ENCODE measurements at places on chromosomes 16 and 17. TPM values are rescaled to one million over a fixed set of nuclear protein-coding genes. Genes with fewer than 3 reads are reported as not detected.

TSNAXIP1 gene
- total RNA-seq = 1.2 TPM

DRC7 gene
- total RNA-seq = not detected

DNA sequence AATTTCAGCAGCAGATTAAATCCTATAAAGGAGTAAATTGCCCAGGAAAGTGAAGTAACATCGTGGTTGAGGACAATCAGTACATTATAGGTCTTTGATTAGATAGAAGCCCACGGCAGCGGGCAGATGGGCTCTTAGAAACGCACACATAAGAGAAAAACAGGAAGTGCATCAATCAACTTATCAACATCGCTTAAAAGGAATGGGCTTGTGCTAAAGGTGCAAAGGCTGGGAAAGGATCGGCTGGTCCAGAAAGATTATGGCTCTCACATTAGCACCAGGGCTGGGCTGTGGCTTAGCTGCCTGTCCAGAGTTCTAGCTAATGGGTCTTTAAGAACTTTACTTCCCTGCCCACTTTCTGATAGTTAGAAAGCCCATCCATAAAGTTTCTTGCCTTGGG is 292.0 kb upstream of the TNRC6C start:
- H3K27me3 ChIP-seq = no peaks in the 10 kb centered on the region
- peaks cover 62% of the 10 kb centered on the region for H3K4me1 ChIP-seq
- H3K27ac ChIP-seq = peak overlapping the region; percentile 94
- H3K36me3 ChIP-seq = peaks cover 21% of the 10 kb centered on the region
- no peak for DNase-seq

DNA sequence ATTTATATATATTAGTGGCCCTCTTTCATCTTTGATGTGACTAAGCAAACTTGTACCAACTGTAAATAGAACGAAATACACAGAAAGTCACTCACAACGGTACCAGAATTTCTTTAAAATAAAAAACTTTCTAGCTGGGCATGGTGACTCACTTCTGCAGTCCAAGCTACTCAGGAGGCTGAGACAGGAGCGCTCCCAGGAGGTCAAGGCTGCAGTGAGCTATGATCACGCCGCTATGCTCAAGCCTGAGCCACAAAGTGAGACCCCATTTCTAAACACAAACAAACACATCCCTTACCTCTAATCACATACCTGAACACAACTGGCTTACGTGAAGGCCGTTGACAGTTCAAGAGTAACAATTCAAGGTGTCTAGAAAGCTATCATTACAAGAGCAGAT is 29.7 kb downstream of the STAT5B start:
- peaks cover 71% of the 10 kb centered on the region for H3K4me1 ChIP-seq
- no peak for DNase-seq
- no peaks in the 10 kb centered on the region for H3K36me3 ChIP-seq
- H3K4me3 ChIP-seq = peak overlapping the region; percentile 83

Data from naive thymus-derived CD8-positive, alpha-beta T cell (primary cell).